ENCODE measurements at places on chromosomes 5 and 9.

DNA sequence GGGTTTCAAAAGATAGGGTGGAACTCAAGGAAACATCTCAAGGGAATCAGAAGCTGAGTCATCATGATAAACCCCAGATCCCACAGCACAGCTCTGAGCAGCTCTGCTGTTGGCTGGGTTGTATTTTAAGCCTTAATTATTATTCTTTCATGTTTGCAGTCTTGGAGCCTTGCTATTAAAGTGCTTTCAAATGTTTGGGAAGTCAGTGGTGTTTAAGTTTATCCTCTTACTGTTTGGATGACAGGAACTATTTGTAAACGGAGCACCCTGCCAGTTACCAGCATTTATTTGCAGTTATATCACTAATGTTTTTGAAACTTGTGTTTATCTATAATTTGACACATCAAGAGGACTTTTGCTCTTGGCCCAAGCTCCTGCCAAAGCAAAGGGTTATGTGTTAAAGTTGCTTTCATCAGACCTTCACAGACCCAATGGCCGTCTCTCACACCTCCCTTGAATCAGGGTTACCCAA lies 141.1 kb upstream of the SPDL1 start:
- no peak for DNase-seq

DNA sequence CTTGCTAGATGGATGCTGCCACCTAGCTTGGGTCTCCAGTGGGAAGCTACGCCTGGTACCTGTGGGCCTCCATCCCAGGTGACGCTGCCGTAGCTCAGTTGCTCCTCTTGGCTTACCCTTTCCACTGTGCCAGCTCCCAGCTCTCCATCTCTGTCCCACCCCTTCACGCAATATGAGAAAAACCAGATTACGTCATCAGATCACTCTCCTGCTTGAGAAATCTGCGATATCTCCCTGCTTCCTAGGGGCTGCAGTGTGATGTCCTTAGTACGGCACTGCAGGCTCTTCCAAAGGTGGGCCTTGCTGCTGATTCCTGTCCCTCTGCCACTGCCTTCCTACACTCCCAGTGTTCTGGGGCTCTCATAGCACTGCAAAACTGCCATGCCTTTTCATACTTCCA lies 28.9 kb downstream of the NSG2 start:
- DNase-seq, result no peak

- no peak for DNase-seq
Observed at GRCh38 chr9:89036383-89036782, 45.1 kb downstream of the S1PR3 start.

- DNase-seq, result peak; percentile 40
Observed at GRCh38 chr5:73327908-73328455, 120.6 kb downstream of the FOXD1 start.

GRCh38 chr9:137023583-137023991 lies 4.5 kb downstream of the ABCA2 start:
- DNase-seq, result no peak

GRCh38 chr5:123949807-123950340 lies 437.9 kb downstream of the CSNK1G3 start:
- DNase-seq, result no peak

GRCh38 chr5:16521521-16522483 lies 56.2 kb upstream of the ZNF622 start:
- no peak for DNase-seq

DNA sequence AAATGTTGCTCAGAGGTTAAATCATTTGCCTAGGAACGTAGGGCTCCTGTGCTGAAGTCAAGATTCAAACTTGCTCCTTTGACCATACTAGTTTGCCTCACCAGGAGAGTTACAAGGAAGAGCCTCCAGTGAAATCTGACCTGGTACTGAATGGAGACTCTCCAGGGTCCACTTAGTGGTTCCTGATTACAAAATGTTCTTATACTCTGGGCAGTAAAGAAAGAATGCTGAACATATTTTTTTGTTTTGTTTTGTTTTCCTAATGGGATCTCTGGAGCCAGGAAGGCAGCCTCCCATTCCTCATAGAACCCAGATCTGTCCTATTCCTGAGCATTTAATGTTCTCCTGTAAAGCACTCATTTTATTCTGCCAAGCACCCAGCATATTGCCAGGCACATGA lies 256.5 kb upstream of the CLINT1 start:
- DNase-seq, result no peak

GRCh38 chr5:167966979-167967378 lies 324.5 kb upstream of the WWC1 start:
- no peak for DNase-seq

GRCh38 chr5:172638209-172638768 lies 2.8 kb upstream of the NEURL1B start:
- no peak for DNase-seq

GRCh38 chr5:10712574-10713366 lies 48.3 kb downstream of the DAP start:
- DNase-seq, result no peak

DNA sequence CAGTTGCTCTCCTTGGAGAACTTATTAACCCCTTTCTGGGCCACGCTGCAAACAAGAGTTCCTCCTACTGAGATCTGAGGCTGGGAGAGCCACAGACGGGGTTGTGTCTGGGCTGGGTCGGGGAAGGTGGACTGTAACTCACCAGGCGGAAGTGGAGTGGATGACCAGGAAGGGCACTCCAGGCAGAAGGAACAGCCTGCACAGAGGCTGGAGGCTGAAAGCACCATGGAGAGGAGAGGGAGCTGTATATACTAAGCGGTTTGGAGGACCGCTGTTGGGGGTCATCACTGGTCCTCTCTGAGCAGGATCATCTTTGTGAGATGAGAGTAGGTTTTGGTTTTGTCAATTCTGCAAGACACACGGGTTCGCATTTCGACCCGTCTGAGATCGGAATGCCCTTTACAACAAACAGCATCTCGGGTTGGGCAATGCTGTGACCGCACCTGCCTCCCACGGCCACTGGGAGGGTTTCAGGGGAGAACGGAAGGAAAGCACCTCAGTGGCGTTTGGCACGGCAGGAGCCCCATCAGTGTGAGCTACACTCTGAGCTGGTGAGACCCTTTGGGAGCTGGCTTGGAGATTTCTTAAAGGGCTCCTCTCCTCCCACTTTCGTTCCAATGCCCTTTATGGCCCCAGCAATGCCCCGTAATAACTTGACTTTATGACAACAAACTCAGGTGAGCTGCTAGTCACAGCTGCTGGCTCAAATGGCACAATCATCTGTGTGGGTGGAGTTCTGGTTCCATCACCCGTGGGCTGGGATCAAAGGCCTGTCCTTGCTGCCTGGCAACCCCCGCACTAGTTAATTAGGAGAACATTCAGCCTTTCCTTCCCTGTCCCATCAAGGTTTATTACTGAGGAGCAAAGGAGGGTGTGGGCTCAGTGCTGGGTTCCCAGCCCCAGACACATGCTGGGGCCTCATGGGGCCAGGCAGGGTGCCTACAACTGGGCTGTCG lies 18.7 kb upstream of the NEURL1B start:
- DNase-seq, result peak; percentile 32

- no peak for DNase-seq
Observed at GRCh38 chr5:93477816-93478215, 103.2 kb downstream of the NR2F1-AS1 start.

DNA sequence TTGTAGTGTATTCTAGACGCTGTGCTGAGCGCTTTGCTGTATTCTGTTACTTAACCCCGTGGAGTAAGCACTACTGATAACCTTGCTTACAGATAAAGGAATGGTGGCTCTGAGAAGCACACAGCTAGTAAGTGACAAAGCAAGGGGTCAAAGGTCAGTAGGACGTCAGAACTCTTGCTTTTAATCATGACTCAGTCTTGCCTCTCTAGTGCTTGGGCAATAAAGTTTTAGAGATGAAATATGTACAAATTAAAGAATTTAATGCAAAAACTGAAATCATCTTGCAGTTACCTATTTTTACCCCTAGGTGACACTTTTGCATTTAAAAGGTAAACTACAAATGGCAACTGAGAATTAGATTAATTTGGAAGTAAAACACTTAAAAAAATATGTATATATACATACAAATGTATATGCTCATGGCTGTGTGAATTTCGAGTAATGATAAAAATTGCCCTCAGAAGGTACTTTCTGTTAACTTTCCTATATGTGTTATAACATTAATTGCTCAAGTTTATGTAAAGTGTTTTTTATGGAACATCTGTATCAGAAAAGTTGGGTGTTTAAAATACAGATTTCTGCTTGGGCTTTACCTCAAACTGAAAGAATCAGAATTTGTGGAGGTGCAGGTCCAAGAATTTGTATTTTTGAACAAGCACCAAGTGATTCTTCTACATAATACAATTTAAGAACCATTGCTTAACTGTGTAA lies 175.1 kb upstream of the DAB2 start:
- peak; percentile 64 for DNase-seq

DNA sequence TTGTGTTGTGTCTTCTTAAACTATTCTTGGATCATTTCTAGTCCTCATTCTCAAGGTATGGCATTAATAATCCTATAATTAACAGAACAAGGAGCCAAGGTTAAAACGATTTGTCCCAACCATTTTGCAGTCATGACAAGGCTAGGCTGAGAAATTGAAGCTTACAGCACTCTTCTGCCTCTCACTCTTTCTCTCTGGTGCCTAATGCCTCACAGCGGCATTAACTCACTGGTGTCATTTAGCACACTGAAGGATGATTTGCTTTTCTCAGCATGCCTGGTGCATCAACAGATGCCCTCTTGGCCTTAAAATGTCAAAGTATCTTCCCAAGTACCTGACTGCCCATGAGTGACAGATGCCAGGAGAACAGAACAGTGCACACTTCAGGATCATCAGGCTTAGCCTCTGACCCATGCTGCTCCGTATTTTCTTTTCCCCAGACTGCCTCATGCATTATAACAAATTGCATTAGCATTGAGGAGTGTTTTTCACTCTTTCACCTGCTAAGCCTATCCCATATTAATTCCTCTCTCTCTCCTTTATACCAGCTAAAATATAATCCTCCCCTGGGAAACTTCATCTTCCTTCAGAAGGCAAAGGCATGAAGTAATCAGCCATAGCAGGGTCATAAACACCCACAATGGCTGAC lies 61.1 kb upstream of the SV2C start:
- DNase-seq, result no peak

GRCh38 chr9:84261070-84261746 lies 79.3 kb downstream of the SLC28A3 start:
- DNase-seq, result peak; percentile 88
